Stimulated activated memory B cell treated with anti-CD40 and anti-IgM and Interleukin-4, amounts not matched to agents 10 μg/mL and 1 μg/mL and 100 μg/mL, for 72 hours (primary cell): ENCODE measurements at places on chromosomes 1 and 21.

- ATAC-seq = no peak
- H3K27ac ChIP-seq = no peak overlapping the region
Observed at GRCh38 chr1:205636732-205637131, 4.9 kb upstream of the ELK4 start.

DNA sequence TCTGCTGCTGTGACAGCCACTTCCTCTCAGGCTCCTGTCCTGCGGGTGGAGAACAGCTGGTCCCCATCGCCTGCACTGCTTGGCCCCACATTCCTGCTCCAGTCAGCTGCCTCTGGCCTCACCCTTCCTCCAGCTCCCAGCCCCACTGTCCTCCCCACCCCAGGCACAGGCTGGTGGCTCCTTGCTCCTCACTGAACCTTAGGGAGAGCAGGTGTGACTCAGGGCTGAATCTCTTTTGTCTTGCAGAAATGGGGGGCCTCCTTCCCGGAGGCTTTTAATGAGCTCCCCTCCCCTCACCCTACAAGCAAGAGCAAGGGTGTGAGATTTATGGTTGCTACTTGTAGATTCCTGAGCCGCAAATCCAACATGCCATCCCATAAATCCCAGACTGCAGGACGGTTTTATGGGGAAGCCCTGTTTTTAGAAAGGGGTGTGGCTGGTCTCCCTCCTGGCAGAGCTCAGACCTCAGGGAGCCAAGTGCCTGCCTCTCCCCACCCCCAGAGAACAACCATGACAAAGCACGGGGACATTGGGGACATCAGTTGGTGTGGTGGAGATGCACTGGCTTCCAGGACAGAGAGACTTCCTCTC is 15.2 kb downstream of the CDK18 start:
- no peak for ATAC-seq
- H3K4me1 ChIP-seq = peaks cover 4% of the 10 kb centered on the region
- H3K4me3 ChIP-seq = no peak overlapping the region
- no peaks in the 10 kb centered on the region for H3K36me3 ChIP-seq
- H3K27ac ChIP-seq = no peak overlapping the region

DNA sequence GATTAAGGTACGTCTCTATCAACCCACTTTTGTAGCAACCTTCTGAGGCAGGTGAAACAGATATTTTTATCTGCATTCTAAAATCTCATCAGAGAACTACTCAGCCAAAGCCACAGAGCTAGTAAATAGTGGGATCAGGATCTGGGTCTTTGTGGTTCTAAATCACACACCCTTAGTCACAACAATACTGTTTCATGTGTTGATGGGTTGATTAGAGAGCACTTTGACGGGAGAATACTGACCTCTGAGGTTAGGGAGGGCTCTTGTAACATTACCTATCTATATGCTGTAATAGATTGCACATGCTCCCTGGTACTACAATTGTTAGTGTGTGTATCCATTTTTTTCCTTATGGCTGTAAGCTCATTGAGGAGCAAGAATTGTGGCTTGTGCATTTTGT is 45.5 kb upstream of the CCDC190 start:
- H3K36me3 ChIP-seq = no peaks in the 10 kb centered on the region
- no peak overlapping the region for H3K4me3 ChIP-seq
- H3K27ac ChIP-seq = no peak overlapping the region
- no peaks in the 10 kb centered on the region for H3K4me1 ChIP-seq
- no peaks in the 10 kb centered on the region for H3K27me3 ChIP-seq

DNA sequence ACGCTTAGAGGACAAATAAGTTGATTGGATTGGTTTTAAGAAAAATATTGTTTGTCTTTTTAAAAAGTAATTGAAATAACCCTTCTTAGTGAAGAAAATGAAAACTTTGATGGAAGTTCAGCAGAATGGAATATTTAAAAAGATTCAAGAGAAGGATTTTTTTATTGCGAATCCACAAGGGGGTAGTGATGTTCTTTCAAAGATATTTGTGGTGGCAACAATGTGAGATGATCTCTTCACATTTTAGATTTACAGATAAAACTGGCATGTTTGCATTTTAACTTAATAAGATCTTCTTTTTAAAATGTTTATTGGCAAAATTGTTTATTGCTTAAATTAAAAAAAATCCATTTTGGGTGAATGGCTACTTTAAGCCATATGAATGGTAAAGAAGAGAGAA is 8.9 kb downstream of the CAMTA1 start:
- H3K27me3 ChIP-seq = no peaks in the 10 kb centered on the region
- no peak overlapping the region for H3K27ac ChIP-seq
- H3K4me1 ChIP-seq = peaks cover 44% of the 10 kb centered on the region
- ATAC-seq = no peak

GRCh38 chr1:107662971-107663370 is 302.0 kb downstream of the VAV3 start:
- no peaks in the 10 kb centered on the region for H3K27me3 ChIP-seq
- H3K4me1 ChIP-seq = no peaks in the 10 kb centered on the region
- no peak for ATAC-seq
- no peak overlapping the region for H3K4me3 ChIP-seq
- H3K36me3 ChIP-seq = peaks cover 24% of the 10 kb centered on the region
- H3K27ac ChIP-seq = no peak overlapping the region

- H3K4me1 ChIP-seq = no peaks in the 10 kb centered on the region
- ATAC-seq = no peak
- H3K36me3 ChIP-seq = no peaks in the 10 kb centered on the region
- no peak overlapping the region for H3K27ac ChIP-seq
- H3K4me3 ChIP-seq = no peak overlapping the region
Observed at GRCh38 chr1:97433094-97433823, 487.6 kb downstream of the DPYD start.

GRCh38 chr1:61184040-61184713 is 101.8 kb downstream of the NFIA start:
- no peak for ATAC-seq
- H3K4me3 ChIP-seq = no peak overlapping the region
- H3K36me3 ChIP-seq = no peaks in the 10 kb centered on the region
- no peak overlapping the region for H3K27ac ChIP-seq

GRCh38 chr1:182984621-182985020 is 31.7 kb upstream of the SHCBP1L start:
- H3K4me3 ChIP-seq = no peak overlapping the region
- peaks cover 13% of the 10 kb centered on the region for H3K4me1 ChIP-seq
- H3K27ac ChIP-seq = no peak overlapping the region

- ATAC-seq = no peak
- no peak overlapping the region for H3K27ac ChIP-seq
- peaks cover 31% of the 10 kb centered on the region for H3K27me3 ChIP-seq
Observed at GRCh38 chr1:54006508-54006907, 11.5 kb downstream of the LDLRAD1 start.

GRCh38 chr1:34787461-34788420 is 5.1 kb upstream of the GJA4 start:
- H3K4me3 ChIP-seq = no peak overlapping the region
- ATAC-seq = no peak
- H3K4me1 ChIP-seq = peaks cover 18% of the 10 kb centered on the region
- H3K27me3 ChIP-seq = peaks cover 73% of the 10 kb centered on the region
- H3K36me3 ChIP-seq = no peaks in the 10 kb centered on the region

DNA sequence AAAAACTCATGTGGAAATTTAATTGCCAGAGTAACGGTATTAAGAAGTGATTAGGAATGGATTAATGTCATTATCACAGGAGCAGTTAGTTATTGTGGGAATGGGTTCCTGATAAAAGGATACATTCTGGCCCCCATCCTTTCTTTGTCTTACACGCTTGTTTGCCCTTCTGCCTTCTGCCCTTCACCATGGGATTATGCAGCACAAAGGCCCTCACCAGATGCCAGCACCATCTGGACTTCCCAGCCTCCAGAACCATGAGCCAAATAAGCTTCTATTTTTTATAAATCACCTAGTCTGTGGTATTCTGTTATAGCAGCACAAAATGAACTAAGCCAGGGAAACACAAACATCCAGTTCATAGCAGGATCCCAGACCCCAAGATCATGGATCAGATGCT is 33.9 kb upstream of the POU2F1 start:
- no peak for ATAC-seq
- H3K27me3 ChIP-seq = peaks cover 17% of the 10 kb centered on the region

GRCh38 chr21:29231756-29232529 is 66.8 kb upstream of the BACH1 start:
- H3K27me3 ChIP-seq = no peaks in the 10 kb centered on the region
- no peak overlapping the region for H3K4me3 ChIP-seq
- peak overlapping the region; percentile 36 for H3K27ac ChIP-seq

DNA sequence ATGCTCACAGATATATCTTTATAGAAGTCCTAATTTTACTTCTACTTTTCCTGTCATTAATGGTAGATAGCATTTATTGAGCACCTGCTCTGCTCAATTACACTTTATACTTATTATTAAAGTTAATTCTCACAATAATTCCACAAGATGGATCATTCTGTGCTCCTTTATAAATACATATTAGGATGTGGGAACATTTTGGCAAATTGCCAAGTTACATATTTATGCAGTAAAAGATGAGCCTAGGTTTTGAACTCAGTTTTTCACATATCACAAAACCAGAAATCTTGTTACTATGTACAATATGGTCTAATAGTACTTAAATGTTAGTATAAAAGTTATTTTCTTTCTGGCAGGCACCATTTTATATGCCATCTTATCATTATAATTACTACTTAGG is 895.0 kb upstream of the B3GALT2 start:
- no peak for ATAC-seq
- peaks cover 6% of the 10 kb centered on the region for H3K4me1 ChIP-seq
- H3K36me3 ChIP-seq = no peaks in the 10 kb centered on the region
- no peak overlapping the region for H3K4me3 ChIP-seq

DNA sequence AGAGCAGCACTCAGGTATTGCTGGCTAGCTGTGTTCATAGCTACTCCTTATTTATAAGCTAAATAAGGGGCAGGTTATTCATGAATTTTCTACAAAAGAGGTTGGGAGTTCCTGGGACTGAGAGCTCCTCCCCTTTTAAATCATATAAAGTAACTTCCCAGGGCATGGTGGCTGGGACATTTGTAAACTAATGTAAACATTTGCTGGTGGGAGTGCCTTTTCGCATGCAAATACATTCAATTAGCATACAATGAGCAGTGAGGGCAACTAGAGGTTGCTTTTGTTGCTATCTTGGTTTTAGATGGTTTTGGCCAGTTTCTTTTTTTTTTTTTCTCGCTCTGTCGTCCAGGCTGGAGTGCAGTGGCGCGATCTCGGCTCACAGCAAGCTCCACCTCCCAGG is 43.4 kb downstream of the GNPAT start:
- no peaks in the 10 kb centered on the region for H3K4me1 ChIP-seq
- H3K27me3 ChIP-seq = no peaks in the 10 kb centered on the region
- H3K4me3 ChIP-seq = no peak overlapping the region
- no peaks in the 10 kb centered on the region for H3K36me3 ChIP-seq
- H3K27ac ChIP-seq = no peak overlapping the region

- H3K27ac ChIP-seq = no peak overlapping the region
- no peak for ATAC-seq
- no peaks in the 10 kb centered on the region for H3K27me3 ChIP-seq
- H3K4me3 ChIP-seq = no peak overlapping the region
Observed at GRCh38 chr1:59288046-59288445, 8.8 kb upstream of the FGGY start.

- ATAC-seq = no peak
- no peaks in the 10 kb centered on the region for H3K4me1 ChIP-seq
- H3K27ac ChIP-seq = no peak overlapping the region
- peaks cover 7% of the 10 kb centered on the region for H3K27me3 ChIP-seq
Observed at GRCh38 chr1:82323144-82323841, 522.6 kb downstream of the ADGRL2 start.

DNA sequence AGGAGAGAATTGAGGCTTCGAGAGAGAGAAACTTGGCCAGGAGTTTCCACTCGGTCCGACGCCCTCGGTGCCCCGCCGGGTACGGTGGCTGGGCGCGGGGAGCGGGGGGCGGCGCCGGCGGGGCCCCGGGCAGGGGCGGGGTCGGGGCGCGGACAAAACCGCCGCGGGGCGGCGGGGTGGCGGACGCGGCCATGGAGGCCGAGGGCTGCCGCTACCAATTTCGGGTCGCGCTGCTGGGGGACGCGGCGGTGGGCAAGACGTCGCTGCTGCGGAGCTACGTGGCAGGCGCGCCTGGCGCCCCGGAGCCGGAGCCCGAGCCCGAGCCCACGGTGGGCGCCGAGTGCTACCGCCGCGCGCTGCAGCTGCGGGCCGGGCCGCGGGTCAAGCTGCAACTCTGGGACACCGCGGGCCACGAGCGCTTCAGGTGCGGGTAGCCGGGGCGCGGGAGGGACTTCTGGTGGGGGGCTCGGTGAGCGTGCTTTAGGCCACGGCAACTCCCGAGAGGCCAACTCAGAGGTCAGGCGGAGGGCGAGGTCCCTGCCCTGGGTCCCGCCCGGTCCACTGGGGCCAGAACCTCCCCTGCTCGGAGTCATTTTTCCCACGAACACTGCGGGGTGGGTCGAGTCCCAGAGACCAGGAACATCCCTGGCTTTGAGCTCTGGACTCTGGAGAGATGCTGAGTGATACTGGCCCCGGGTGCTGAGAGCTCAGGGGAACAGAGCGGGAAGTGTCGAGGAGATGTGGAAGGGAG is 431 bp downstream of the RAB42 start:
- H3K4me3 ChIP-seq = peak overlapping the region; percentile 86
- peaks cover 6% of the 10 kb centered on the region for H3K36me3 ChIP-seq
- H3K27ac ChIP-seq = peak overlapping the region; percentile 66
- peaks cover 13% of the 10 kb centered on the region for H3K27me3 ChIP-seq
- peak; percentile 70 for ATAC-seq
- H3K4me1 ChIP-seq = peaks cover 6% of the 10 kb centered on the region

- H3K36me3 ChIP-seq = no peaks in the 10 kb centered on the region
- no peak overlapping the region for H3K27ac ChIP-seq
- H3K27me3 ChIP-seq = peaks cover 9% of the 10 kb centered on the region
- H3K4me1 ChIP-seq = no peaks in the 10 kb centered on the region
- ATAC-seq = no peak
Observed at GRCh38 chr1:108096089-108096488, 104.1 kb downstream of the SLC25A24 start.

GRCh38 chr1:234108921-234109320 is 204.4 kb downstream of the SLC35F3 start:
- no peaks in the 10 kb centered on the region for H3K4me1 ChIP-seq
- no peak overlapping the region for H3K27ac ChIP-seq
- H3K4me3 ChIP-seq = no peak overlapping the region
- H3K36me3 ChIP-seq = no peaks in the 10 kb centered on the region

- no peaks in the 10 kb centered on the region for H3K36me3 ChIP-seq
- H3K27ac ChIP-seq = no peak overlapping the region
- no peak for ATAC-seq
- peaks cover 12% of the 10 kb centered on the region for H3K27me3 ChIP-seq
- peak overlapping the region; percentile 46 for H3K4me3 ChIP-seq
Observed at GRCh38 chr1:230326971-230327891, 98.9 kb downstream of the PGBD5 start.

GRCh38 chr1:167305706-167306277 is 85.1 kb downstream of the POU2F1 start:
- no peak overlapping the region for H3K27ac ChIP-seq
- no peak for ATAC-seq
- no peaks in the 10 kb centered on the region for H3K36me3 ChIP-seq
- H3K4me3 ChIP-seq = no peak overlapping the region
- peaks cover 43% of the 10 kb centered on the region for H3K4me1 ChIP-seq

DNA sequence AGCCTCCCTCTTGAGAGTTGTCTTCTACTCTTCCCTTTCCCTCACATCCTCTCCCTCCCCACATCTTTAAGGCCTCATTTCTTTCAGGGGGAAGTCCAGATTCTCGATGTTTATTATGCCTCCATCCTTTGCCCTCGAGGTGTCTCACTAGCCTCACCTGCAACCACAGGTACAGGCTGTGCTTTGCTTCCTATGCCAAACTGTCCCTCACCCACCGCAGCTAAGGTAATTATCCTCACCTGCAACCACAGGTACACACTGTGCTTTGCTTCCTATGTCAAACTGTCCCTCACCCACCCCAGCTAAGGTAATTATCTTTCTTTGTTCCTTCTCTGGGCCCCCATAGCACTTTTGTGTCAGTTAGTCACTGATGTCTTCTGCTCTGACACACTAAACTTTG is 328.1 kb upstream of the SNX7 start:
- ATAC-seq = no peak
- no peak overlapping the region for H3K27ac ChIP-seq
- H3K27me3 ChIP-seq = no peaks in the 10 kb centered on the region

- H3K27me3 ChIP-seq = peaks cover 12% of the 10 kb centered on the region
- H3K4me3 ChIP-seq = no peak overlapping the region
Observed at GRCh38 chr21:17532292-17532691, 19.4 kb downstream of the CXADR start.
